ENCODE measurements at places on chromosomes 16 and 17.

DNA sequence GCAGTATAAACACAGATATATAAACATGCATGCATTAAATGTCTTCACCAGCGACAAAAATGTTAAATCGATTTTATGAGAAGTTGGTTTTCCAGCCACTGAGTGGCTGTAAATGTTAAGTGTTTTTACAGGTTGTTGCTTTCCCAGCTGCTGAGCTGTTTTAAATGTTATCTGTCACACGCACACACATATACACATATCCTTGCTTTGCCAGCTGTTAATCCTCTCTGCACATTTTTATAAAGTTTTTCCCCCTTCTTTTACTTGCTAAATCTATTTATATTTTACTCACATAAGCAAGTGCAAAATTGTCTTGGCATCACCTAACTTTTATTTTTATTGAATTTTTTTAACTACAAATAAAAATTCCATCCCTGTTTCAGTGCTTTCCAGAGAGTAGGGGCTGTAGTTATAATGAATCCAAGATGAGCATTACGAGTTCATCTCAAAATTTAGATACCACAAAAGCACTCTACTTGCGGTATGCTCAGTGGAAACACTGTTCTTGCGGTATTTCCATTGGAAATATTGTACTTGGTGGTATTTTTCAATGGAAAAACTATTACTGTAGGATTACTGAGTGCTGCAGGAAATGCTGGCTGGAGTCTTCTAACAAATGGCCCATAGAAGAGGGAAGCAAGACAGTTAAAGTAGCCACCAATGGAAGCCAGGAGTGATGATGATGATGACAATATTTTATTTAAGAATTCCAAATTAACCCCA, 124.9 kb upstream of the KCNJ16 start:
- no peak for DNase-seq

GRCh38 chr16:50146479-50147435, 6.3 kb upstream of the TENT4B start:
- no peak for DNase-seq

DNA sequence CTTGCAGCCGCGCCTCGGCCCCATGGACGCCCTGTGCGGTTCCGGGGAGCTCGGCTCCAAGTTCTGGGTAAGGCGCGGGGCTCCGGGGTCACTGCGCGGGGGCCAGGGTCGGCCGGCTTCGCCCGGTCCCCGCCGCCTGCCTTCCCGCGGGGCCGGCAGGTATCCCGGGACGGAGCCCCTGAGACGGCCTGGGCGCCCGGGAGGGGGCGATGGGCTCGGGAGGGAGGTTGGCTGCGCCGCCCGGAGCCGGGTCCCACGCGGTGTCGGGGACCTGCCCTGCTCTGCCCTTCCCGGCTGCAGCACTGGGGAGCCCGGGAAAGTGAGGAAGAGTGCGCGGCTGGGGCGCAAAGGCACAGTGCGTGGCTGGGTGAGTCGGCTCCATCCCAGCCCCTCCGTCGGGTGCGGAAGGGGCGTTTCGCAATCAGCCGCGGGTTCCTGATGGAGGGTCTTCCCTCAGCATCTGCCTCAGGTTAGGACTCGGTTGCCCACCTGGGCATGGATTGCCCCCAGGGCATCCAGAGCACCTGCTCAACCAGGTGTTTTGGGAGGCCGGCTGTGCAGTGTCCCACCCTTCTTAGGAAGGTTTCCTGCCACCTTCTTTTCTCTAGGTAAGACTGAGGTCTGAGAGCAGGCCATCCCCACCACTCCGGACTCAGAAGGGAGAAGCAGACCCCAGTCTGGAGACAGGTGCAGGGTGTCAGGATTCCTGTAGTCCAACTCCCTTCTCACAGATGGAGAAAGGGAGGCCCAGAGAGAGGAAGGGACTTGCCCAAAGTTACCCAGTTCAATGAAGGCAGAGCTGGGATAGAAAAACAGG, 442 bp downstream of the ABCC3 start:
- no peak for DNase-seq

DNA sequence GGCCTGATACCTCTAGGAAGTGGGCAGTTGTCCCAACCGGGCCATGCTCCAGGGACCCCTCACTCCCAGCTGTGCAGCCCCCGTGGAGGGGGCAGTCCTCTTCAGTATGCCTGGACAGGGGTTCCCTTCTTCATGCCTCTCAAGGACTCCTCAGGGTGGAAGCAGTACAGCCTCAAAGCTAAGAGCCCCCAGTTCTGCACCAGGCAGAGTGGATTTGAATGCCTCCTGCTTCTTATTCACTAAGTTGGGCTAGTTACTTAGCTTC, 23.9 kb upstream of the ST6GALNAC1 start:
- DNase-seq, result no peak

Data from progenitor cell of endocrine pancreas (in vitro differentiated cells).